Activated CD4-positive, alpha-beta T cell treated with anti-CD3 and anti-CD28 coated beads, Interleukin-2, Interleukin-6, amounts not matched to agents 100 ng/mL and 50 ng/mL, durations not matched to agents 16 hours and 8 hours (primary cell): ENCODE measurements at places on chromosomes 3 and 15.

DNA sequence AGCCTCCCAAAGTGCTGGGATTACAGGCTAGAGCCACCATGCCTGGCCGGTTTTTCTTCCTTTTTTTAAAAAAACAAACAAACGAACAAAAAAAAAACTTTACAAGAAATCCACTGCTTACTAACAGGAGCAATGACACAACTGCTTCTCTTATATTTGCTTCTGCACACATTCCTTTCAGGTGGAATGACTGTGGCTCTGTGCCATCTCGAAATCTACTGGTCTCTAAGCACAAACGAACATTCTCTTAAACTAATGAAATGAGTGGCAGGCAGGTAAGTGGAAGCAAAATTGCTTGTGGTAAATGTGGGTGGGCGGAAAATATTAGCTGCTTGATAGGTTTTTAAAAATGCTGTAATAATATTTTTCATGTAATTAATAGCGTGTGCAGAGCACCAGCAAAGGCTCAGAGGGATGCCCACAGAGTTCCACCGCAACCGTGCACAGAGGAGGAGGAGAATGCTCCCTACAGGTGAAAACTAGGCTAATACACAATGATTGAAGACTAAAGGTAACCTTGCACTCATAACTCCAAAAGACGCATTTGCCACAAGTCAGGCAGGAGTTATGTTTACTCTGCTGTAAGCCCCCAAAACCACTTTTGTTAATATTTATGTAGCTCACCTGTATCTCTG, 77.4 kb downstream of the LSAMP start:
- no peak for DNase-seq

GRCh38 chr15:66872405-66872804, 170.4 kb downstream of the SMAD6 start:
- no peak for DNase-seq

DNA sequence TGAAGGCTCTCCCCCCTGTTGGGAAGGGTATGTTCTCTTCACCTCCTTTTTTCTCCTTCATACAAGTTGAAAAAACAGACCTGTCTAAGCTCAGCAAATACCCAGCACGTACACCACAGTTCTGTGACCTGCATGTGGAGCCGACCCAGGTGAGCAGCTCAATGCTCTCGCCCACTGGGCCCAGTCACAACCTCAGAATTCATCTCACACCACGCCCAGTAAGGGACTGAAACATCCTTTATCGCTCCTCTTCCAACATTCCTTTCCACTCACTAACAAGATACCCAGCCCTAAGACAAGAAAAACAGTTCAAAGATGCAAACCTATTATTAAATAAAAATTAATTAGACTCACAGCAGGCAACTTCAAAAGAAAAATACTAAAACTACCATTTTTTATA, 68.9 kb downstream of the FOXP1 start:
- no peak for DNase-seq

GRCh38 chr15:33104212-33104611, 90.3 kb downstream of the FMN1 start:
- DNase-seq, result peak; percentile 56

- no peak for DNase-seq
These were observed 119.1 kb downstream of the OPA1 start for GRCh38 chr3:193711964-193712598.

- no peak for DNase-seq
These were observed 28.2 kb downstream of the TGM4 start for GRCh38 chr3:44902628-44903027.

GRCh38 chr15:98775498-98776230, 127.3 kb downstream of the IGF1R start:
- DNase-seq, result no peak

DNA sequence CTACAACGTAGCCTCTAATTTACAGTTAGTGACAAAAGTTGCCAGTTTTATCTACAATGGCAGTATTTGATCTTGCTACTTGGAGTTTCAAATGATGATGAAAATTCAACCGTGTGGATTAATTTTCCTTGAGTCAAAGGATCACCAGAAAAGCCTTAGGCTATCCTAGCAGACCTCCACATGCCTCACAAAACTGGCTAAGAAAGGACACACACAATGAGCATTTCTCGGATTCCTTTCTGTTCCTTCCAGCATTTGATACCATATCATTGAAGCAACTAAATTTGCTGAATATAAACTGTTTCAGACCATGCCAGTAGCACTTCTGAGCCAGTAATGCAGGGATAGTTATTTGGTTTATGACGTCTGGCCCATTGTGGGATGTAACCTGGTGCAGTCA, 587.4 kb upstream of the MDFIC2 start:
- DNase-seq, result no peak

- DNase-seq, result no peak
These were observed 302.9 kb upstream of the DPPA4 start for GRCh38 chr3:109640146-109640652.

DNA sequence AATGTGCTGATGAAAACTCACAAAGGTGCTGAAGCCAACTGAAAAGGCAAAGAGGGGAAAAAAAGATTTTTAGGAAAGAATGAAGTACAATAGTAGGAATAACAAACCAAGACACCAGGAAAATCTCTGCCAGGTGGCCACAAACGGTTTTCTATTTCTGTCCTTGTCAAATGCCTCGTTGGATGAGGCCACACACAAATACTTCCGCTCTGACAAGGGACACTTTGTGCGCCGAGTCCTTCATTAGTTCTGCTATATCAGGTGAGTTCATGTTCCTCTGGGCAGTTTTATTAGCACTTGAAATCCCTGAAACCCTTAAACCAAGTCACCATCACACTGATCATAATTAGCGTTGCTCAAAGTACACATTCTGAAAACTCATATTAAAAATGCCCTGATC, 373.1 kb downstream of the VPS13C start:
- DNase-seq, result no peak

DNA sequence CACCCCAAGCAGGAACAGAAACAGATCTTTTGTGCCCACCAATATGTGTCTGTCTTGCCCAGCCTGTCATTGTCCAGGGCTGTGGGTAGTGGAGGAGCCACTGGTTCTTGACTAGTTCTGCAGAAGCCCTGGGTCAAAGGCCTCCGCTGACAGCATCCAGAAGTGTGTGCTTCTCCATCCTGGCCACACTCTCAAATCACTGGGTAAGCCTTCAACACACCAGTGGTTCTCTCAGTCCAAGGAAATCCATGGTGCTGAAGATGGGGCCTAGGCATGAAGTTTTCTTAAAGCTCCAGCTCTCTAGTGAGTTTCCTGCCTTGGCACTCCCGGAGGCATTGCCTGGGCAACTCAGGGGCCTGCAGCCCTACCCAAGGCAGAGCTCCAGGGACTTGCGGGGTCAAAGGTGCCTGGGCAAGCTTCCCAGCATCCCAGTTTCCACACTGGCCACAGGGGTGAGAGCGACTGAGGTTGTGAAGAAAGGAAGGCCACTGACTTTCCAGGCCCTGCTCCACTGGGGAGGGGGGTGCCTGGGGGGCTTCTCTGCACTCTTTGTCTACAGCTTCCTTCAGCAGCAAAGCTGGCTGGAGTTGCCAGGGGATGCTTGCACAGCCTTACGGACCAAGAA, 37.9 kb upstream of the RPL32 start:
- DNase-seq, result no peak

DNA sequence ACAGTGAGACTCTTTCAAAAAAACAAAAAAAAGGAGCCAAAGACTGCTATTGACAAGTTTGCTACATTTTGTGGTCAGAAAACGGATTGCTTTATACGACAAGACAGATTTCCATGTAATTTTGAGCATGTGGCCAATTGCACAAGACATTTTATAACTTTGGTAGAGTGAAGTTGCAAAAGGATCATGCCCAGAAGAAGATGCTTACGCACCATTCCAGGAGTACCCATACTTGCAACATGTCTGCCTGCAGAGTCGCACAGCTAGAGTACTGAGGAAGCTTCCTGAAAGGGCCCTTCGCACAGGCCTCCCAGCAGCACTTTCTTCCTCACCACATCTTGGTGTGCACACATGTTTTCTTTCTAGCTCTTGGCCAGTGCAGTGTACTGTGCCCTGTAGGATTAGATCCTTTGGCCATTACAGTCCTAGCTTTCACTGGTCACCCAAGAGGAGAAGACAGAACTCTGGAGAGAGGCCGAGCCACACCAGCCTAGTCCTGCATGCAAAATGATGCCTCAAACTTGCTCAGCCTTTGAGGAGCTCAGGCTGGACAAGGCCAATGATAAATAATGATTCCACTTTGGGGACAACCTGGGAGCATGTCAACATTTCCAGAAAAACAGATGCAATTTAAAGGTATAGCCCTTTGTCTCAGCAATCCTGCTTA, 11.7 kb downstream of the CHDH start:
- no peak for DNase-seq

DNA sequence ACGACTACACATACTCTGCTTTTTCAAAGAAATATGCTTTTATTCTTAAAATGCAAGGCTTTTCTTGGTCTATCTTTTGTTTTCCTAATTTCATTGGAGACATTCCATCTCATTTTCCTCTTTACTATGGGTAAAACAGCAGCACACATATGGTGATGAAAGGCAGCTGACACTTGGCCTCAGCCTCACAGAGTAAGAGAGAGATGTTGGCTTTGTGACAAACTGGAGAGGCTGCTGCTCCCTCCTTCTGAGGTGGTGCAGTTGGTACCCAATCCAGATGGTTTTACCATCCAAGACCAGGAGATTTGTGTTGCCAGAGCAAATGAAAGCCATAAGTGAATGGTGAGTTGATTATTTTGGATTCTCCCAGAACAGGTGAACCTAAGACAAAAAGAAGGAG, 13.2 kb upstream of the SLC2A2 start:
- no peak for DNase-seq

DNA sequence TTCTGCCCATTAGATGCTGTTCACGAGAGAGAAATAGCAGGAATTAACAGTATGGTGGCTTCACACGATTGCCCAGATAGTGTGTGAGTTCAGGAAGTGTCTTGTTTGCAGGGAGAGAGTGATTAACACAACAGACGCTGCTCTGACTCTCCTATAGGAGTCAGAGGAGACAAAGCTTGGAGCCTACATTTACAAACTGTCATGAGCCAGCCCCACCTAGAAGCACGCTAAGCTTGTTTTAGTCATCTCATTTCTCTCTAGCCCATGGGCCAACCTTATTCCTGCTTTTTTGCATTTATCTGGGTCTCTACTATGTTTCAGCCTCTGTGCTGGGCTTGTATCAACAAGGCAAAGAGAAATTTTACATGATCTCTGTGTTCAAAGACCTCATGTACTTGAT, 128.3 kb upstream of the BFSP2 start:
- no peak for DNase-seq

- DNase-seq, result no peak
These were observed 243.8 kb downstream of the ZNF621 start for GRCh38 chr3:40768536-40768935.

- no peak for DNase-seq
These were observed 347 bp upstream of the C3orf62 start for GRCh38 chr3:49277383-49277775.

GRCh38 chr3:48395714-48396113, 23.7 kb downstream of the FBXW12 start:
- no peak for DNase-seq

GRCh38 chr15:51093839-51094605, 684 bp downstream of the TNFAIP8L3 start:
- DNase-seq, result no peak

GRCh38 chr3:10901296-10901945, 85.4 kb downstream of the SLC6A11 start:
- no peak for DNase-seq

DNA sequence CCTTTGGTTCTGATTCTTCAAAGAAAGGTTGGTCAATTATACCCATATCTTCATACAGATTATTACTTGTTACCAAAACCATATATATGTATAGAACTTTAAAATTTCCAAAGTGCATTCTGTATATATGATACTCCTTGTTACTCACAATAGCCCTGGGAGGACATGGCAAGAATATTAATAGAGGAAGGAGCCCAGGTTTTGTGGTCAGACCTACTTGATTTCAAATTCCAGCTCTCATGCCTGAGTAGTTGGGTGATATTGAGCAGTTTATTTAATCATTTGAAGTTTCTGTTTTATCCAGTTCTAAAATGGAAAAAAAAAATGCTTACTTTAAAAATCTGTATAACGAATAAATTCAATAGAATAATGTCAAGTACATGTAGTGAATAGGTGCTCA, 2.5 kb downstream of the IL1RAP start:
- DNase-seq, result no peak

- DNase-seq, result no peak
These were observed 35.4 kb downstream of the ZMAT3 start for GRCh38 chr3:179036226-179036625.

GRCh38 chr3:44521721-44522120, 33.3 kb upstream of the ZKSCAN7 start:
- no peak for DNase-seq

- DNase-seq, result no peak
These were observed 289.8 kb downstream of the ARPP21 start for GRCh38 chr3:35929158-35929557.

DNA sequence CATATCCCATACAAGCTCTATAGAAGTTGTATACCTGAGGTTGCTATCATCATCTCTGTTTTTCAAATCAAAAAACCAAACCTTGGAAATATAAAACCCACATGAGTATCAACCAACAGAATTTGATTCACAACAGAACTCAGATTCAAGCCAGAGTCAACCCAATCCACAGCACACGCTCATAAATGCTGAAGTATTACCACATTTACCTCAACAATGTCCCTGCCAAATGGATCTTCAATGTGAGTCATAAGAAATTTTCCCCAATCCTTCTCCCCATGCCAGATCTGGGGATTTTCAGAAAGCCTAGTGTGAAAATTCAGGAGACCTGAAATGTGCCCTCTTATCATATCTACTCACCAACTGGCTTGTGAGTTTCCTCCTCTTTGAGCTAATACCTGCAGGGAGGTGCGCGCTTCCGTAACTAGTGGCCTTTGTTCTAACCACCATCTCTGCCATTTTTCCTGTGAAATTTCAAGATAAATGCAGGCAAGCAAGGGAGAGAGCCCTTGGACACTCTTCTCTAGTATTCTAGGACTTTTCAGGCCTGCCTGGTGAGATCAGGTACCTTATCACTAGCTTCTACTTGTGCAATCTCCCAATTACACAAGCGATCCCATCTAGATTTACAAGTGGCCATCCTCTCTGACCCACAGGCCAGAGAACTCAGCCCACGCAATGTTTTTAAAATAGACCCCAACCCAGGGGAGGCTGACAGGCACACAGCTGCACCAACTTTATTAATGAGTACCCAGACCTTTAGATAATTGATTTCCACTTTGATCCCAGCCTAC, 1076.9 kb upstream of the CFAP20DC start:
- DNase-seq, result no peak

GRCh38 chr15:52180196-52180835, 10.9 kb downstream of the GNB5 start:
- DNase-seq, result peak; percentile 29

DNA sequence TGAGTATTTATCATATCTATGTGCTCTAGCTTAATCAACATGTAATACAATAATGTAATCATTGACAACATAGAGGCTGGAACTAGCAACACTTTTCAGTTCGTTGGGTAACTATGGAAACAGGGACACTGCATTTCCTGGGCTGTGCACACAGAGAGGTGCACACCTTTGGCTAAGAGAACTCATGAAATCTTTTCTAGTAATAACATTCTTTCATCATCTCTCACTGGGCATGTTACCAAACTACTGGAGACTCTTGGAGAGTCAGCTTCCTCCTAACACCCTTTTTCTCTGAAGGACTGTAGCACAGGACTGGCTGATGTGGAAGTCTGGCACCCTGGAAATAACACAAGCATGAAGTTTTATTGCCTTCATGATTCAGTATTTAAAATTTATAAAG, 135.6 kb downstream of the KCNMB2 start:
- DNase-seq, result no peak
